MM.1S (cell line): ENCODE measurements at places on chromosomes 5 and 9.

- no peak for DNase-seq
Measured at GRCh38 chr9:127866535-127866934, 10.9 kb downstream of the AK1 start.

DNA sequence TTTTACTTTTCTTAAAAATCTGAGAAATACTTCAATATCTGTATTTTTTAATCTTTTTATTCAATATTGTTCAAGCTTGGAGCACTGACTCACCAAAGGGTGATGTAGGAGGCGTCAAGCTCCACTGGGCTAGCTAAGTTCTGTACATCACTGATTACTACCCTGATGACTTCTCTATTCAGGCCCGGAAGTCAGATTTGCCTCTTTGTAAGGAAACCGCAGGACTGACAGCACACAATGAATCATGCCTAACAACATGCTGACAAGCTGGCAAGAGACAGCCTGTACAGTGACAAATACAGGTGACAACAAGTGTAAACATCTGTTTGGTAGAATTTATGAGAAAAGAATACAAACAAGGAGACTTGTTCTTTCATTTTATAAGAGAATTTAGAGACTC, 627.9 kb upstream of the RORB start:
- peak; percentile 83 for DNase-seq

DNA sequence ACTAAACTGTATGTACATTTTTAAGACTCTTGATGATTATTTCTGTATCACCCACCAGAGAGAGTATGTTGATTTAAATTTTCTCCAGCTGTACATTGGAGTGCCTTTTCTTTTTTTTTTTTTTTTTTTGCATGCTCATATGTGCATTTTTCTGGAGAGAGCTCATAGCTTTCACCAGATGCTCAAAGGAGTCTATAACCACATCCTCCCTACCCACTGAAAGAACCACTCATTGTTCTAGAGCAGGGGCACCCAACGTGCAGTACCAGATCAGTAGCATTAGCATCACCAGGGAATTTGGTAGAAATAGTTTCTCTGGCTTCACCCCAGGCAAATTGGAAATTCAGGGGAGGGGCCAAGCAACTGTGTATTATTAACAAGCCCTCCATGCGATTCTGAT, 53.9 kb upstream of the TMEM171 start:
- DNase-seq, result no peak

GRCh38 chr5:109483395-109483971, 73.7 kb upstream of the PJA2 start:
- no peak for DNase-seq

- DNase-seq, result peak; percentile 7
Measured at GRCh38 chr9:107733523-107733894, 243.9 kb upstream of the KLF4 start.

DNA sequence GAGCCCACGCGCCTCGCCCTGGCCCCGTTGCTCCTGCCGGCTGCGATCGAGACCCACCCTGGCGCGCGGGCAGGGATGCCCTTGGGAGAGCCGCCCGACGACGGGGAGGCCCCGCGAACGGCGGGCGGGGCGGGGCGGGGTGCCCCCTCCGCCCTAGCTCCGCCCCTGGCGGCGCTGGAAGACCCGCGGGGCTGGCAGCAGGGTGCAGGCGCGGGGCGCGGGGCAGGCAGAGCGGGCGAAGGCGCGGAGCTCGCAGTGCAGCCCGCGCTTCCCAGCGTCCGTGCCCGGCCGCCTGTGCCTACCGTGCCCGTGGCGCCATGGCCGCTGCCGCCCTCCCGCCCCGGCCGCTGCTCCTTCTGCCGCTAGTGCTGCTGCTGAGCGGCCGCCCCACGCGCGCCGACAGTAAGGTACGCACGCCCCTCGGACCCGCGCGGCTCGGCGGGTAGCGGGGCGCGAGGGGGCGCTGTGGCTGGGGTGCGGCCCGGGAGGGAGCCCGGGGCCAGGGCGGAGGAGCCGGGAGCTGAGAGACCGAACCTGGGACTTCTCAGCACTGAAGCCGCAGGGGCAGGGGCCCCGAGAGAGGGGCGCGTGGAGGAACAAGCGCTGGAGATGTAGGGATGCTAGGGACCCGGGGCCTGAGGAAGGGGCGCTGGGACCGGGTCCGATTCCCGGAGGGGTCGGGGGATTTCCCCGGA, at the start of gene OLFML2A:
OLFML2A (plus strand) TSS at position 180 of the 695 bp plus-strand sequence; CDS start at position 318, 138 bp downstream.
- no peak for DNase-seq

- DNase-seq, result no peak
Measured at GRCh38 chr9:116381350-116381749, 227.8 kb downstream of the PAPPA start.

- no peak for DNase-seq
Measured at GRCh38 chr5:173281910-173282309, 46.3 kb downstream of the STC2 start.

DNA sequence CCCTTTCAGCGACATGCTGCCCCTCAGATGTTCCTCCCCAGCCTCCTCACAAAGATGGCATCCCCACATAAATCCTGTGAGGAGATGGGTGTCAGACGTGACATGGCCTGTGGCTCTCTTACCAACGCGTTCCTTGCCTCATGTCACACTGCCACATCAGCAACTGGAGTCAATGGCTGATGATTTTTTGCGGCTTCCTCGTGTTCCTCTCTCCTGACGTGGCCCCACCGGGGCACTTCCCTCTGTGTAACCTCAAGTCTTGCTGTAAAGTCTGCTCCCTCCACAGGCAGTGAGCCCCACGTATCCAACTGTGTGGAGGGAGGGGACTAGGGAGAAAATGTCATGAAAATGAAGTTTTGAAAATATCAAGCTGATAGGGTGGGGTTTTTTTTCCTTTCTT, 53.2 kb upstream of the SHISAL2B start:
- DNase-seq, result no peak

- DNase-seq, result peak; percentile 31
Measured at GRCh38 chr5:81750308-81751008, 439 bp downstream of the SSBP2 start.

- no peak for DNase-seq
Measured at GRCh38 chr5:97728920-97729319, 545.9 kb upstream of the RIOK2 start.

- DNase-seq, result no peak
Measured at GRCh38 chr9:92270511-92270910, 23.0 kb downstream of the IARS1 start.

DNA sequence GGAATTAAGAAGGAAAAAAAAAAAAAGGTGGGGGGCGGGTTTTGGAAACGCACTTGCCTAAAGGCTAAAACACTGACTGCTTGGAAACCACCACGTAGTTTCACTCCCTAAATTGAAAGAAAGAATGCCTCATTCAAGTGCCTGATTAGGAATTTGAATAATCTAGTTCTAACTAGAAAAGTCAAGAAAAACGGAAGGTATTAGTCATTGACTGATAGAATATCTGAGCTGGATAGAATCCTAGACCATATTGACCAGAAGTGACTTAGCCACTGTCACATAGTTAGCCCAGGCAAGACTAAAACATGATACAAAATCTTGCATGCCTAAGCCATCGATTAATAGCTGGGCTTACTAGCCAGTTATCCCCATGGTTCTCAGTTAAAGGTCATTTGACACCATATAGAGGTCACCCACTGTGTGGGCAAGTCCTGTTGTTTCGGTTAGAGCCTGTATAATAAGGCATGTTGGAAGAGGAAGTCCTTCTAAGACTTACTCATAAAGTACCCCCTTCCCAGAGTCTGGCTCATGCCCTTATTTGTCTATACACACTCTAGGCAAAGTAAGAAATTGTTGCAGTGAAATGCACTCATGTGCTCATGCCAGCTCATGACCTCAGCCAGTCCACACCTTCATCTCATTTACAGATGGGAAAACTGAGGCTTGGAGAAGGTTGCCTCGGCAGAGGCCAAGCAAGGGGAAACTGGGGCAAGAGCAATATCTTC, 40.2 kb downstream of the SH3RF2 start:
- DNase-seq, result peak; percentile 69

GRCh38 chr5:174409070-174409469, 315.3 kb upstream of the MSX2 start:
- no peak for DNase-seq

DNA sequence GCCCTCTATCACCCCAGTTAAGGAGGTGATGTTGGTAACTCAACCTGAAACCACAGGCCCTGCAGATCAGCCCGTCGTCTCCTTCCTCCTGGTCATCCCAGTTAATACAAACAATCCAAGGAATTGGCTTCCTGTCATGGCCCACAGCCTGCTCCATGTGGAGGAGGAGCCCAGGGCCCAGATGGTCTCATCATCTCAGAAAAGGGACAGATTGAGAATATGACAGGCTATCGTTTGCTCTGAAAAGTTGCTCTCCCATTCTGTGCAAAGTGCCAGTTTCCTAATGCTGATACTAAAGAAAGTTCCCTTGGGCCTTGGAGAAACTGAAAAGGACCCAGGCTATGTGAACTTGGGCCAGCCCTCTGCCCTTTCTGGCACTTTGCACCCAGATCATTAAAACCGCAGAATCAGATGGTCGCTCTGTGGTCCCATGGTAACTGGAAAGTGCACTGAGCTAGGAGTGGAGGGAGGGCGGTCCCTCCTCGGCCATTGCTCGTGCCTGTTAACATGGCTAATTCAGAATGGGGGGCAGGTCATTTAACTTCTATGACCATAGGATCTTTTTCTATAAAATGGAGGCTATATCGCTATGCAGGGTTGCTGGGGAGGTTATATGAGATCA, 675 bp upstream of the SPAAR start:
- no peak for DNase-seq

- no peak for DNase-seq
Measured at GRCh38 chr5:73197637-73198257, 24.8 kb downstream of the TMEM174 start.

DNA sequence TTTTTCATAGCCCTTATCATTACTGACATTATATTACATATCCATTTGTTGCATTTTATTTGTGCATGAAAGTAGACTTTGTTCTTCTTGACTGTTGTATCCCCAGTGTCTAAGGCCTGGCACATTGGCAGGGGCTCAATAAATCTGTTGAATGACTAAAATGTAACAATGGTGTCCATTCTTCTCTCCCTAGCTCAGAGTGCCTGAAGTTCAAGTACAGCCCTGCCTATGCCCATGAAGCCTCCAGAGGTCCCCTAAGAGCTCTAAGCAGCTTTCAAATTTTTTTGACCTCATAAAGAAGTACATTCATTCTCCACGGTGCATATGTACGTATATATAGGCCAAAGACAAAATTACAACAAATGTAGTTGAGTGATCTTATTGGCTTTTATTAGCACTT, 4.2 kb upstream of the BSPRY start:
- DNase-seq, result no peak

- no peak for DNase-seq
Measured at GRCh38 chr5:28397502-28397941, 1359.1 kb upstream of the CDH9 start.

DNA sequence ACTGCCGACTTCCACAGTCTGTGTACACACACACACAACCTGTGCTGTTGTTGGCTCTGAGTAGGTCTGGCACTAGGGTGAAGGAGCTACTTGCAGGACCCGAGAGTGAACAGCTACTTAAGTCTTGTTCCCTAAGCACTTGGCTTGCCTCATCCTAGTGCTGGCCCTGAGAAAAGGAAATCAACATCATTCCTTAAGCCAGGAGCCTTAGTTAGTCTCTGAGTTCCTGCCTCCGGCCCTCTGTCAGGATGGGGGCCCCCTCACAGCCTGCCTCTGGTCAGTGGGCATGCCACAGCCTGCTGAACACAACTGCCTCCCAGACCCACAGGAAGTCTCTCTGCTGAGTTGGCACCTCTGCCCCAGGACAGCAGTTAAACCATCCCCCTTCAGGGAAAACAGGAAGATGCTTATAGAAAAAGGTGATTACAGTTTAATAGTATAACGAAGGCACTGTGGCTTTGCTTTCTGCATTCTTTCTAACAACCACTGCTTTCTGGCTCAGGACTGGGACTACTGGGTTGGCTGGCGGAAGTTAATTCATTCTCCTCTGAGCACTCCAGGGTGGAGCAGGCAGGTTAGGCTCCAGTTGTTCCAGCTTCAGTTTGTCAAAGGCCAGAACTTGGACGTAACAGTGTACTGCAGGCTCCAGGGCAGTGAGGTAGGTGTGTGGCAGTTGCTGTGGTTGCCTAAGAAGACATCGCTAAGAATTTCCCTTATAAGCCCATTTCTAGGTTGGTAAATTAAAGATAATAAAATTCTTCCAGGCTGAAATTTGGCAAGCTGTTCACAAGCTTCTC, 2.8 kb downstream of the MAMDC2 start:
- peak; percentile 59 for DNase-seq
